ENCODE measurements at places on chromosomes 12 and 14. TPM values are rescaled to one million over a fixed set of nuclear protein-coding genes. Genes with fewer than 3 reads are reported as not detected.

SLIRP gene
- 126 TPM for total RNA-seq

AP4S1 gene
- 6.9 TPM for total RNA-seq

- DNase-seq: no peak
Observed at GRCh38 chr14:59811815-59812214, 58.8 kb downstream of the RTN1 start.

- no peak for DNase-seq
Observed at GRCh38 chr14:87772854-87773253, 220.1 kb downstream of the GALC start.

- DNase-seq: no peak
Observed at GRCh38 chr12:9718968-9719367, 13.9 kb downstream of the CLECL1 start.

CLECL1 gene
- not detected for total RNA-seq

DNA sequence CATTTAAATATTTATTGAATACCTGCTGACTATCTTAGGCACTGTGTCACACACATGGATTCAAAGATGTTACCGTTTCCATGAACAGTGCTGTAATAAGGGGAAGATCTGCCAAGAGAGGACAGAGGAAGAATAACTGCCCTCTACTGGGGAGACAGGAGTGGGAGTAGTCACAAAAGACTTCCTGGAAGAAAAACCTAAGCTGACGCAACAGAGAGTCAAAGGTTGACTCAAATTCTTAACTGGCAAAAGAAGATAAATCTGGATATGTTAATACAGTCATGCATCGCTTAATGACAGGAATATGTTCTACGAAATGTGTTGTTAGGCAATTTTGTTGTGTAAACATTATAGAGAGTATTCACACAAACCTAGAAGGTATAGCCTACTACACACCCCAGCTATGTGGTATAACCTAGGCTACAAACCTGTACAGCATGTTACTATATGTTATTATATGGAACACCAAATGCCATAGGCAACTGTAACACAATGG is 51.5 kb downstream of the DCAF5 start:
- DNase-seq: no peak

DNA sequence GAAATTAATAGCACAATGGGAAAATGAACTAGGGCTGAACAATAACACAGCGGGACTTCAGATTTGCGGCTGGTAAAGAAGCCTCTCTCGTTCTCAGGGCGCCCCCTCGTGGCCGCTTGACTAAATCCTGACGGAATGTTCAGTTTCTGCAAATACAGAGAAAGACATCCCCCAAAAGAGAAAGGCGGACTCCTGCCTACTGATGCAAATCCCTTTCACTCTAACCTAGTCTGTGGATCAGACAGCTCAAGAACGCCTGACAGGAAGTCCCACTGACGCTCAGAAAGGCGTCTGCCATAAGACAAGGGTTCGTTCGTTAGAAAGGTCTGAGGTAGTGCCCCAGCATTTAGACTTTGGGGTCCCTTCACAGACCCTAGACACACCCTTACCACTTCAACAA is 2.5 kb downstream of the NUAK1 start:
- peak; percentile 92 for DNase-seq

GRCh38 chr14:65993103-65993502 is 493.1 kb upstream of the CCDC196 start:
- DNase-seq: no peak

RPS6KL1 gene
- total RNA-seq: 248 TPM

DNA sequence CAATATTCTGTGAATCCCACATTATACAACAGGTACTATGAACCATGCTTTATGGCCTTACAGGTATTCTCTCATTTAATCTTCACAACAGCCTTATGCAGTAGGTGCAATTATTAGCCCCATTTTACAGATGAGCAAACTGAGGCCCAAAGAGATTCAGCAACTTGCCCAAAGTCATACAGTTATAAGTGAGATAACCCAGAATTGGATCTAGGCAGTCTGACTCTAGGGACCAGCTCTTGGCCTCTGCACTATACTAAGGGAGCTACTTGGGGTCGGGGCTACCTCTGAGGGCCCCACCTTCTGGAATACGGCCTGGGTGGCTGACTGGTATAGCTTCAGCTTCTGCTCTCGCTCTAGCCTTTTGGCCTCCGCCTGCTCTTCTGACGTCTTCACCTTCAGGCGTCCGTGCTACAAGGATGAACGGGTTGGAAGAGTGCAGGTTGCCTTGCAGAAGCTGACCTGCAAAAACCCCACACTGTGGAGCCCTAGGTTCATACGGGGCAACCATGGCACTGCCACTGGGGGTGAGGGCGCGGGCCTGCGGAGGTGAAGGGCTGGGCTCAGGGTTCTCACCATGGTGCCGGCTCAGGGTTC is 762 bp downstream of the RABGGTA start:
- DNase-seq: no peak

DNA sequence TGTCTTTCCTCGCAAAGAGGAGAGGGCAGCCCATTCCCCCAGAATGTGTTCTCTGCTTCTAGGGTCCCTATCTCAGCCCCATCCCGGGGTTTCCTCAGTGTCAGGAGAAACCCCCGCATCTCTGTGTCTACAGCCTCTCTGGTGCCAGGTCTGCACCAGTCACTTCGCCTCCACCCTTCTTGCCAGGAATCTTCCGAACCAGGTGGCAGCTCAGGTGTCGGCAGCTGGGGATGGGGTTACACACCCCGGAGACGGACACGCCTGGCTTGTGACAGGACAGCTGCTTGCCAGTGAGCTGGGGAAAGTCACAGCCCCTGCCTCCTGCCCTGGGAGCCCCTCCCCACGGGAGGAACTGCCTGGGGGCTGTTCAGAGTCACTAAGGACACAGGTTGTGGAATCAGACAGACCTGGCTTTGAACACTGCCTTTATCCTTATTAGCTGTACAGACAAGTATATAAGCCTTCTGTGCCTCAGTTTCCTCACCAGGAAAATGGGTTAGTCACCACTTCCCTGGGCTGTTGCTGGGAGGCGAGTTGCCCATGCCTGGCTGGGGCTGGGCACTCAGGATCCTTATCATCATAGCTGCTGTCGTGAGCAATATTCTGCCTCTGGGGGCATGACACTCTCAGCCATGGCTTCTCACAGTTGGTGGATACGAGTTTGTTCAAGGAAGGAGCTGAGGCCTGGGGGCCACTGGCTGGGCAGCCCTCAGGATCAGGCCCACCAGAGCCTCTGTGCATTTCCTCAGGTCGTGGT is 10.8 kb downstream of the HIP1R start:
- no peak for DNase-seq

C12orf60 gene
- total RNA-seq: 0.88 TPM

LRP1-AS gene
- total RNA-seq: not detected

TC2N gene
- total RNA-seq: 2.5 TPM

DNA sequence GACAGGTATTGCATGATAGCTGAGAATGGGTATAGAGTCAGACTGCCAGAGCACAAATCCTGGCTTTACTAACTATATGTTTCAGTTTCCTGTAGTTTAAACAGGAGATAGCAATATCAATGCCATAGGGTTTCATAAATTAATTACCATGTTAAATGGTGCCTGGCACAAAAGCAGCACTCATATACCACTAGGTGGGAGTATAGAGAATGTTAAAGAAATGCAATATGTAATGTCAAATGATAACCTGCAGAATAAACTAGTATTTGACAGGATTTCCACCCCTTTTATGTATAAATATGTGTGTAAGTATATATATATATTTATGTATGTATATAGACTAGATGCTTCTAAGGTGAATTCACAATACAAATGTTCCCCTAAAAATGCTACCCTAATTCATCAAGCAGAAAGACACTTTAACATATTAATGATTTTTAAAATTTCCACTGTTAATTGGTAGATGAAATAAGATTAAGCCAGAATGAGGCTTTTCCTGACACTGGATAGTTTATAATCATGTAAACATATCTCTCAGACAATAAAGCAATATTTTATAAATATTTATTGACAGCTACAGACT is 8.6 kb downstream of the WDR89 start:
- DNase-seq: no peak

All from glutamatergic neuron (in vitro differentiated cells).